ENCODE measurements at places on chromosomes 12 and 14.

DNA sequence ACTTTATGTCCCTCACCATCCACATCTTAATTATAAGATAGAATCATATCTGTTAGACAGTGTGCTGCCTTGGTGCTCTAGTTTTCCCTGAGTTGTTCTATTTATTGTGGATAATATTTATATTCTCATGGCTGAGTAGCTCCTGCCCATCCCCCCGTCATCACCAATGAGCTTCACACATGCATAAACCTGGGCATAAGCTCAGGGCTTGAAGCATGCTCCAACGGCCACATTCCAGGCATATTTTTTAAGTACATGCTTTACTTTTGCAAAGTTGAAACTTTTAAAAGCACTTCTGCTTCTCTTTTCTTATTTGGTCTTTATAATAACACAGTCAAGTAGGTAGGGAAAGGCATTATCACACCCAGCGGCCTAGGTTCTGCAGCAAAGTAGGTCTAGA is 3.4 kb upstream of the FBXO34 start:
- DNase-seq = no peak

DNA sequence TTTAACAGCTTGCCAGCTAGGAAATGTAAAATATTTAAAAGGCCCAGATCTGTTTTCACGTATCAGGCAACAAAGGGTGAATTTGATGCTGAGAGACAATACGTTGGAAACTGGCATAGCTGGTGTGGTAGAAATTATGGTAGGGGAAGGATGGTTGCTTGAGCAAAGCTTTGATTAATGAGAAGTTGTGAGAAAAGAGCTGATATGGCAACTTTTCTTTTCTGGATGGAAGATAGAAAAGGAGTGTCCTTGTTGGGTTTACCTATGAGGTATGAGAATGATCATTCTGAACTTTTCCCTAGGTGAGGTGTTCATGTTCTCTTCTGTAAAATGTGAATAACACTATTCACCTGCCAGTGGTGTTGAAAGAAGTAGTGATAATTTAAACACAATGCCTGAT is 34.2 kb downstream of the ZNF641 start:
- no peak for DNase-seq

- DNase-seq = no peak
Measured at GRCh38 chr14:31827325-31827724, 249.8 kb upstream of the ARHGAP5 start.

DNA sequence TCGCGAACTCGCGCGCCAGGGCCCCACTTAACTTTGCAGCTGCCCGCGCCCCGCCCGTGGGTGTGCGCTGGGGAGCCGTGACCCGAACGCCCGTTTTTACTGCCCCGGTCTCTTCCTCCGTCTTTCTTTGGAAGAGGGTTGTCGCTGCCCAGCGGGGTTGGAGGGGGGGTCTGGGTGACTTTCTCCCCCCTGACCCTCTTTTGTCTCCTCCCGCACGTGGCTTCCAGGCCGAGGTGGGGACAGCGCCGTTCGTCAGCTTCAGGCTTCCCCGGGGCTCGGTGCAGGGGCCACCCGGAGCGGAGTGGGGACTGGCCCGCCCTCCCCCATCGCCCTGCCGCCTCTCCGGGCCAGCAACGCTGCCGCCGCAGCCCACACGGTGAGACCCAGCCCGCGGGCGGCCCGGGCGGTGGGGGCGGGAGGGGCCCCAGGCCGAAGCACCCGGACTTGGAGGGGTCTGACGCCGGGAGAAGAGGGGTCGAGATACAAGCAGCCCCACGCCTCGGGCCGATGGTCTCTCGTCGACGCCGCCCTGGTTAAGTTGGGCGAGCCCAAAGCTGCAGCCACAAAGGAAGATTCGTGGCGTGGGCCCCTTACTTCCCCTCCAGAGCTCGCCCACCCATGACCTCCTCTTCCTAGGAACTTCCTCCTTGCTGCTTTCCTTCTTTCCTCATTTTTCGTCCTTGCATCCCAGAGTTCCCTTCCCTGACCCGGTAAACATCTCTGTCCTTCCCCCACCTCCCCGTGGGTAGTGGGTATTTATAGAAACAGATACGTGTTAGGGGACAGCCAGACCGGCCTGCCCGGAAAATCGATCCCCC is 1.2 kb downstream of the DYRK2 start:
- DNase-seq = no peak

DNA sequence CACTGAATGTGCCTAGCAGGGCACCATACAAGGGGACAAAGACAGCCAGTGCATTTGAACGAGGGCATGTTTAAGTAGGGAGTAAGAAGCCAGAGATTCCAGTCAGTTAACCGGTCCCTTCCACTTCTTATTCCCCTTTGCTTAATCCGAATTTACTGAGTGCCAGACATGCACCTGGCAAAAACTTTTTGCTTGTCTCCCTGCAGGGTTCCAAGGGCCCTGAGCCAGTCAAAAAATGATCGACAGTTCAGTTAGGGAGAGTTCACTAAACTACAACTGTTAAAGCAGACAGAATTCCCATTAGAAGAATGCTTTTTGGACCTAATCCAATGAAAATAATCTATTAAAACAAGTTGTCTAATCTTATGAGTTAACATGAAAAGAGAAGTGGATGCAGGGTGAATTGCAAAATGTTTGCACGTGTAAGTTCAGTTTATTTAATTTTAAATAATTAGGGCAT is 193.8 kb downstream of the TMTC2 start:
- no peak for DNase-seq

All from AG04450 (cell line).